ENCODE measurements at places on chromosomes 5 and 9.

DNA sequence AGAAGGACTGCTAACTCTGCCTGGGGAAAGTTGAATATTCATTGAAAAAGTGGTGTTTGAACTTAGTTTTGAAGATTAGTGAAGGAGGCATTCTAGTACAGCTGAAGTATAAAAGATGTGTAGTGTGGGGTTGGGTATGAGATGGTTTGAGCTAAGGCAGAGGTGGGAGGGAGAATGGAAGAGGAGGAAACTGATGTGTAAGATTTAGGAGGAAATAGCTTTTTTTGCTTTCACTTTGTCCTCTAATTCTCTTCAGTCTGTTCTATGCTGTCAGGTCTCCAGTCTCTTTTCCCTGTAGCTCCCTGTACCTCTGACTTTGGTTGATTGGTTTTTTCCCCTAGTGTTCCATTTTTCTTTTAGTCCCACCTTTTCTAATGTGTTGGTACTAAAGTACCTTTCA, 9.0 kb downstream of the CREBRF start:
- no peak for DNase-seq

DNA sequence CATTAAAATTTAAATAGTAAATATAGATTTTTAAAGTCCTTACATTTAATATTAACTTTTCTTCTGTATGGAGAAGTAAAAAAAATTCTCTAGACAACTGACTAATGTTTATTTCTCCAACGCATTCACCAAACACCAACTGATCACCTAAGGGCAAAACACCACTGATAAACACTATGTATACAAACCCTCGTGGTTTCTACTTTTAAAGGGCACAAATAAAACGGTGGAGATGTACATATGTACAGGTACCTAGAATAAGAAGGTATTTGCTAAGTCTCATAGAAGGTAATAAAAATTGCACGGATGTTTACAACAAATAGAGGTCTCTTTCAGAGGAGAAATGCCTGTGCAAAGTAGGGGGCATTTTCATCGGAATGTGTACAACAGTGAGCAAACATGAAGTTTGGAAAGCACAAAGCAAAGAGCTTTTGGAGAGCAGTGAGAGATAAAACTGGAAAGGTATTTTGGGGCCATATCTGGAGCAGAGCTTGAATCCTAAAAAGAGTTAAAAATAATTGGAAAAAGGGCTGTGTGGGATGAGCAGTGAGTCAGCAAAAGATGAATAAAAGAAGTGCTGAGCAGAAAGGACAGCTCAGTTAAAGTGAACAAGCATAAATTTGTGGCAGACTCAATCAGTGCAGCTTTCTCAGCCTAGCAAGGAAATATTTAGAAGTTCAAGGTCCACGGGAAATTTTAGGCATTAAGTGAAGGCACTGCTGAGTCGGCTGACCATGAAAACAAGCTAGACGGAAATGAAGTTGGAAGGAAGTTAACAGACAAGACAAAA, 160.0 kb downstream of the TMEM161B start:
- no peak for DNase-seq

GRCh38 chr5:83011985-83012384, 65.2 kb downstream of the TMEM167A start:
- no peak for DNase-seq

- no peak for DNase-seq
Observed at GRCh38 chr9:127927988-127928675, 2.4 kb downstream of the PIP5KL1 start.

DNA sequence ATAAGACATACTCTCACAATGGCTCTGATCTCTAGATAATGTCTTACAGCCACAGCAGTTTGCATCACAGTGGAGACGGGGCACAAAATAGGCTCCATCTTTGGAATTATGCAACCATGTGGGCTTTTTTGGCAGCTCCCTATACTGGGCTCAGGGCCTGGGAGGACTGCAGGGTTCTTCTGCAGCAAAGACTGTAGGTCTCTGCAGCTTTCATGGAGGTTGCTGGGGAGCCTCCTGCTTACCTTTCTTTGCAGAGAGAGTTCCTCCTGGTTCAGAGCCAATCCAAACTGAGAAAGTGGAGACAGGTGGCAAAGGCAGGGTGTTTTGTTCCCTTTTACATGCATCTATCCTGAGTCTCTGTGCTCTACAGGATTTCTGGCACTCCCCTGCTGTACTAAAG, 558.0 kb downstream of the TLR4 start:
- no peak for DNase-seq

GRCh38 chr9:136488247-136489214, 5.7 kb upstream of the SEC16A start:
- peak; percentile 62 for DNase-seq

GRCh38 chr9:88808019-88808656, 183.1 kb upstream of the S1PR3 start:
- no peak for DNase-seq

- no peak for DNase-seq
Observed at GRCh38 chr9:91771027-91771426, 179.0 kb downstream of the ROR2 start.

DNA sequence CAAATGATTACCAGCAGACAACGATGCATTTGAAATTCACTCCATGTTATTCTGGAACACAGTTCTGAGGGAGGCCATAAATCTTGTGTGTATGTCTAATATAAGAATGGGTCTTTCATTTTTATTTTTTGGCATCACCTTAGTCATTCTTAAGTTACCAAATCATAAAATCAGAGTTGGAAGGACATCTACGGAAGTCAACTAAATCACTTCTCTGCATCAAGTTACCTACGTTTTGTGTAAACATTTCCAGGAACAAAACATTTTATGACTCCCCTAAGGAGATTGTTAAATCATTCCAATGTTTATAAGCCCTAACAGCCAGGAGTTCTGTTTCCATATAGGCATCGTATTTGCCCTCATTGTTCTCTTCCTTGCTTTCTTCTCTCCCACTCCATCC, 378.2 kb downstream of the FAM170A start:
- no peak for DNase-seq

DNA sequence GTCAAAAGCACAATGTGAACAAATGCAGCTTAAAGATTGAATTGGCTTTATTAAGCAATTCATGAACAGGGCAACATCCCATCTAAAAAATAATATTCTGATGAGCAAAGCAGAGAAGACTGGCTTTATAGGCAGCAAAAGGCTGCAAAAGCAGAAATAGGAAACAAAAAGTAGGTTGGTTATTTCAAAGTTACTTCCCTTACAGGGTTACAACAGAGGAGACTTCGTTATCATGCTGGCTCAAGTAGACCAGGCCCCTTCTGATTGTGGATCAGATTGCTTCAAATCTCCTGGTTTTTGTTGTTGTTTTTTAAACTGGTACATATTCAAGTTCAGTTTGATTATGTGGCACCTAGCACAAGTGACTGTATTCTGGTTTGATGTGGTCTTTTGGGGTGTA, 73.1 kb downstream of the MAN2A1 start:
- no peak for DNase-seq

DNA sequence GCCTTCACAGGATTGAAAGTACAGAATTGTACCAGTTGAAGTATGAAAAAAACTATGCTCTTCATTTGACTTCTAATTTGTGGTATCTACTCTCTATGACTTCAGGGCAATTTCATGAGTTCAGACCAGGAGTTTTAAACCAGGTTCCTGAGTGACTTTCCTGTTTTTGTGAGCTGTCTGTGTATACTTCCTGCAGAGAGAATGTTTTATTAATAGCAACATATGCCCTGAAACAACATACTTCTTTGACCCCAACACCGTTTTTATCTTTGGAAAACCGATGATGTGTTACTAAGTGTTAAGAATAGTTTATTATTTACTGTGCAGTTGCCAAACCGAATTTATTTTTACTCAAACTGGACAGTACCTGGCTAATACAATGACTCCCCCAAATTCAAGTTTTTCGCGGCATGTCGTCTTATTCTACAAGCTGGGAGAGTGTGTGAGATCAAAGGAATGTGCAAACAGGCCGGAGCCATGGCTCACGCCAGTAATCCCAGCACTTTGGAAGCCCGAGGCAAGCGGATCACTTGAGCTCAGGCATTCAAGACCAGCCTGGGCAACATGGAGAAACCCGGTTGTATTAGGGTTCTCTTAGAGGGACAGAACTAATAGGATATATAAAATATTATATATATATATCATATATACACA, 58.7 kb upstream of the ERBIN start:
- no peak for DNase-seq

DNA sequence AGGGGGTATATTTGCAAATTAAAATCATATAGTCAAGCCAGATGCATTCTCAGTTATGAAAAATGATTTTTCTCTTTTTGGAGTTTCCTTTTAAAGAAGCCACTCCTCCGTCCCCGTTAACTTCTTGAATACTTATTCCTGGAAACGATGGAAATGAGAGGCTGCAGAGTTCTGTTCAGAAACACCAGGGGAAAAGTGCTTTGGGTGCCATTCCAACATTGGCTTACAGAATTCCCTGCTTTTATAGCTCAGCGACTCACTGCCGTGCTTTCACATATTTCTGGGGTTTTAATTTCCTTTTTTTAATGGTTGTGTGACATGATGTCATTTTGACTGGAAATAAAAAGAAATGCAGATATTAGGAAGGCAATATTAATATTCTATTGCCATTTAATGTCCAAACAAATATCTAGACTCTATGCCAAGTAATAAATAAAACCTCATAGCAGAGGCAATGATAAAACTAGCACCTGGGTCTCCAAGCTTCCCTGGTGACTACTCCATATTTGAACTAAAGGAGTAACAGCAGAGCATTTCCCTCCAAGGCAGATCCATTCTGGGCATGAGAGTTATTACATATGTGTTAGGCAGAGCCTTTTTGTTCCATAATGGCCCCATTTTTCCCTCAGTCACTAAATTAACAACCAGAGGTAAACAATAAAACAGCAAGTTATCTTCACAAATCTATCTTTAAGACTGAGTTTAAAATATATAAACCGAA, 363.4 kb downstream of the EBF1 start:
- DNase-seq: no peak

DNA sequence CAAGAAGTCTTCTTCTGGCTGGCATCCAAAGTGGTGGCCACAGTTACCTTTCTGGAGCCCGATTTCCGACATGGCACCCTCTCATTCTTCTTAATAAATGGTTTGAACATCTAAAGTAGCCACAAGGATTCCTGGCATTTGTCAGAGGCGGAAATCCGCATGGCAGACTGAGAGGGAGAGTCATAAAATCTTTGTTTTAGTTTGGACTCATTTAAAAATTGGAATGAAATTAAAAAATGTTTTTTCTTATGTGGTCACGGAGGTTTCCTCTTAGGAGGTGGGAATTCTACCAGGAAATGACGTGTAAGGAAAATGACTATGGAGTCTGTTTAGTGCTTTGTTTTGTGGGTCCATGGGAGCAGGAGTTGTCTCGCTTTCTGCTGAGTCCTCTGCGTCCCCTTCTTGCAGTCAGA, 133.0 kb upstream of the PTCH1 start:
- no peak for DNase-seq

DNA sequence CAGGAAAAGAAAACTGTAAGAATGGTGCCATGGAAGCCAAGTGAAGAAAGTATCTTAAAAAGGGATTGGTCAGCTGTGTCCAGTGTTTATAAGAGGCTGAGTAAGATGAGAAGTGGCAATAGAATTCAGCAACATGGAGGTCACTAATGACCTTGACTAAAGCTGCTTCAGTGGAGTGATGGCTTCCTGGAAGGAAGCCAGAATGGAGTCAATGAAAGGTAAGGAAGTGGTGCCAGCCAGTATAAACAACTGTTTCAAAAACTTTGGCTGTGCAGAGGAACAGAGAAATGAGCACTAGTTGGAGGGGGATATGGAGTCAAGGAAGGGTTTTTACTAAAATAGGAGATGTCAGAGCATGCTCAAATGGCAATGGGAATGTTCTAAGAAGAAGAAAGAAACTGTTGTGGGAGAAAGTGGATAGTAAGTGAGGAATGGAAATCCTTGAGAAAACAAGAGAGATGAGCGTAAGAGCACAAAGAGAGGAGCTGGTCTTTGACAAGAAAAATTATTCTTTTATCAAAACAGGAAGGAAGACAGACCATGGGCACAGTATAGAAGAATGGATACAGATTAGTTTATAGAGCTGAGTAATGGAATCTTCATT, 11.1 kb upstream of the NRG2 start:
- no peak for DNase-seq

- DNase-seq: no peak
Observed at GRCh38 chr9:106880863-106881262, 17.9 kb downstream of the ZNF462 start.

- DNase-seq: no peak
Observed at GRCh38 chr9:106795031-106795430, 67.9 kb upstream of the ZNF462 start.

DNA sequence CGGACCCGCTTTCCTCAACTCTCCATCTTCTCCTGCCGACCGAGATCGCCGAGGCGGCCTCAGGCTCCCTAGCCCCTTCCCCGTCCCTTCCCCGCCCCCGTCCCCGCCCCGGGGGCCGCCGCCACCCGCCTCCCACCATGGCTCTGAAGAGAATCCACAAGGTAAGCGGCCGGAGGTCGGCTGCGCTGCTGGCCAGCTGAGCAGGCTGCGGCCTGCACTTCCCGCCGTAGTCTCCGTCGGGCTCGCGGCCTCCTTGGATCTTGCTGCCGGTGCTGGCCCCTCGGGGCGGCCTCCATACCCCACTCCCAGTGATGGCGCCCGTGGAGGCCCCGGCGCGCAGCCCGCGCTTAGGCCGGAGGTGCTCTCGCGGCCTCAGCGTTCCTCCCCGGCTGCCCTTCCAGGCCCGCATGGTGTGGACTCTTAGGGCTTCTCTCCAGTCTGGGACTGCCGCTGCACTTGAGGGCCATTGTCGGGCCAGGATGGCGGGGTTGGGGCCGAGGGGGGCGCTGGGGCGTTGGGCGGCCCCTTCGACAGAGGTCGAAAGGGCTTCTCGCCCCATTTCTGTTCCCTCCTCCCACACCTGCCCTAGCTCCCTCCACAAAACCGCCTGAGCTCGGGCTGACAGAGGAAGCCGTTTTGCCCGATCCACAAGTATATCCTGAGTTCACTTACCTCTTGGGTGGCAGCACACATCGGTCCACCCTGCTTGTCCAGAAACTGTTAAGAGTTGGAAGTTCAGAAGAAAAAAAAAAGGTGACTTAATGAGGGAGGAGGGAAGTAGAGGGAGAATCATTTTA, 714 bp downstream of the UBE2D2 start:
- no peak for DNase-seq

DNA sequence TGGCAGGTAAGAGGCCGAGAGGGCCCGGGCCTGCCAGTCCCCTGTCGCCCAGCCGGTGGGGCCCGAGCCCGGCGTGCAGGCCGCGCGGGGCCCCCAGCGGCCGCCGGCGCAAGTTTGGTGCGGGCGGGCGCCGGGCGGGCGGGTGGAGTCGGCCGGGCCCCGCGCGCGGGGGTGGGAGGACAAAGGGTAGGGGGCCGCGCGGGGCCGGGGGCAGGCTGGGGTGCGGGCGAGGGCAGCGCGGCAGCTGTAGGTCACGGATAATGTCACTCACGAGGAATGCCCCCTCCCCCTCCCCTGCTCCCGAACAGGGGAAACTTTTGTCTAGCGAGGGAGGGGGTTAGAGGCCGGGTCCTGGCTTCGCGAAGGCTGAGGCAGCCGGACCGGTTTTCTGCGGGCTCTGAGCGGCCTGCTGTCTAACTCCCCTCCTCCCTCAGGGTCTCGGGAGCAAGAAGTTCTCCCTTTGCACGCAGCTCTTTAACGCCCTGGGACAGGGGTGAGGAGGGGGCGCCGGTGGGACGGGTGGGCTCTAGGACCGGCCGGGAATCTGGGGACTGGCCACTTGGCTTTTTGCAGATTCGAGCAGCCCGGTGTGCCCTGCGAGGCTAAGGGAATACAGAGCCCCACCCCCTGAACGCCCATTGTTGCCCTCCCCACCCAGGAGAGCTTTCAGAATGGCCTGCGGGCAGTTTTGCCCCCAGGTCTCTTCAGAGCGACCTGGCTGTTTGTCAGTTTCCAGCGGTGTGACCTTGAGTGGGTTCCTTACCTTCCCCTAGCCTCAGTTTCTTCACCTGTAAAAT, 21.3 kb upstream of the NDST1 start:
- DNase-seq: peak; percentile 17
